ENCODE measurements at places on chromosomes 3 and 15.

GRCh38 chr15:63851431-63851830 lies 17.7 kb upstream of the HERC1 start:
- DNase-seq, result no peak

- DNase-seq, result no peak
Measured at GRCh38 chr3:17028363-17028762, 143.6 kb downstream of the PLCL2 start.

DNA sequence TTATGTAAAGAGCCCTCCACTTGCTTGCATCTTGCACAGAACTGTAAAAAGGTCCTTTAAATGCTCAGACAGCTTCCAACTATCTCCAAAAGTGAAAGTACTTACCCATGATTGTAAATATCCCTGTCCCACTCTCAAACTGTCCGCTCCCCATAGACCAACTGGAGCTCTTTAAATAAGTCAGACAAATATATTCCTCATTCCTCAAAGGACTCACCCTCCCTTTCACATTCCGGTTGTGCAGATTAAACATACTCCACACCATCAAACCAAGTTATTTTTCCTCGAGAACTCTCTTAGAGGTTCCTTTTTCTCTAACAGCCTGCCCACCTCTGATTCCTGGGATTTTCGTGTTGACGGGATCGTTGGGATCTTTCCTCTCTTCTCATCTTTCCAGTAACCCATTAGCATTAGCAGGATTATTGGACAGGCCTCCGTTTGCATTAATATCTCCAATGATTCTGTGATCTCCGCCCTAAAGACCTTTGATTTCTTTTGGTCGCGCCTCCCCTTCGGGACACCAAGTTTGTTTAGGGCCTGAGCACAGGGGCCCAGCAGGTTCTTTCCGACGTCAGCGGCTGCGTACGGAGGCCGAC lies 763 bp downstream of the GOLGB1 start:
- peak; percentile 27 for DNase-seq

DNA sequence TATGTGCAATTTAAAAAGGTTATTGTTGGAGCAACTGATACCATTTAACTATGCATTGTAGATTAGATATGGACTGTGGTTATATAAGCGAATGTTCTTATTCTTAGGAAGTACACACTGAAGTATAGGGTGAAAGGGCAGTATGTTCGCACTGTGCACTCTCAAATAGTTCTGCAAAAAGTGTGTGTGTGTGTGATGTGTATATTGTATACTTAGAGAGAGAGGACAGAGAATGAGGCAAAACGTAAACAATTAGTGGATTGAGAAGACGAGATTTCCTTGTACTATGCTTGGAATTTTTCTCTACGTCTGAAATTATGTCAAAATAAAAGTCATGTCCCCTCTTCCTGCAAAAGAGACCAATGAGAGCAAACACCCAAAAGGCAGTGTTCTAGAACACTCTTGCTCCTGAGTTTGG lies 30.4 kb downstream of the LSM3 start:
- no peak for DNase-seq

- no peak for DNase-seq
Measured at GRCh38 chr3:137963463-137963862, 46.5 kb upstream of the CLDN18 start.

DNA sequence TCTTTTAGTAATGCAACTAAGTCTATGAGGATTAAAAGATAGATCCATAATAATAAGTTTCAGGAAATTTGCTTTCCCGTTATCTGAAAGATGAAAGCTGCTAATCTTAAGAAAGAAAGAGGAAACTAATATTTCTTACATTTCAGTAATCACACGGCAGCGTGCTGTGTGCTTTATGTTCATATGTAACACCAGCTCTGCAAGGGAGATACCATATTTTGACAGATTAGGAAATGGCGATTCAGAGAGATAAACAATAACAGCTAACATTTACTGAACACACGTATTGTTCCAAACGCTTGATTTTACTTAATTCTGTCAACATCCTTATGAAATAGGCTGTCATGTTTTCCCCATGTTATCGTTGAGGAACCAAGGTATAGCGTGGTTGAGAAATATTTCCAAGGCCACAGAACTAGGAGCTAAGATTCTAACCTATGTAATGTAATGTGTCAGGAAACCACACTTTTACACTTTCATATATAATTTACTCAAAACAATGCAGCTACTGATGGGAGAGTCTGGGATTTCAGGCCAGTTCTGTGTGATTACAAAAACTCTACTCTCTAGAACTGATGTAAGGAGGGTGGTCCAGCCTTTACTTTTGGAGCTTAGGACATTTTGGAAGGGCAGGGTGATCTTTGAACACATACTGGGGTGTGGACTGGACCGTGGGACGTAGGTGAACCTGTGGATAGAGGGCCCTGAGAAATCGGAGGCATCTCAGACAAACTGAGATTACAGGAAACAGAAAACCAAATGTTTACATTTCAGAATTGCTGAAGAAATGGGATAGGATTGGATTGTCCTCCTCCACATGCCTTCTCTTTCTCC lies 100.6 kb downstream of the IL1RAP start:
- DNase-seq, result no peak

DNA sequence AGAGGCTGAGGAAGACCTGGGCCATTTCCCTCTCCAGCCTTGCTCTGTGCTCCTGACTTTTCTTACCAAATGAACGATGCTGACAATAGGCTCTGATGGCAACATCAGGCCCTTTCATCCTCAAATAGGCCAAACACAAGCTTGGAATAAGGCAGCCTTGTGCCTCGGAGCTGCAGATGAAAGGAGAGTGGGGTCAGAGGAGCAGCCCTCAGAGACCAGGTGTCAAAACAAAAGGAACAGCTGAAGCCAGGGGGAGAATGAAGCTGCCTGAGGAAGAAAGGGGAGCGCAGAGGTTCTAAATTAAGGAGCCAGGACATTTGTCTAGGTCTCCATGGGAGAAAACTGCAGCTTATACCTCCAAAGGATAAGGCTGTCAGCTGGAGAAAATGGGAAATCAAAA lies 5.1 kb downstream of the BFSP2 start:
- no peak for DNase-seq

DNA sequence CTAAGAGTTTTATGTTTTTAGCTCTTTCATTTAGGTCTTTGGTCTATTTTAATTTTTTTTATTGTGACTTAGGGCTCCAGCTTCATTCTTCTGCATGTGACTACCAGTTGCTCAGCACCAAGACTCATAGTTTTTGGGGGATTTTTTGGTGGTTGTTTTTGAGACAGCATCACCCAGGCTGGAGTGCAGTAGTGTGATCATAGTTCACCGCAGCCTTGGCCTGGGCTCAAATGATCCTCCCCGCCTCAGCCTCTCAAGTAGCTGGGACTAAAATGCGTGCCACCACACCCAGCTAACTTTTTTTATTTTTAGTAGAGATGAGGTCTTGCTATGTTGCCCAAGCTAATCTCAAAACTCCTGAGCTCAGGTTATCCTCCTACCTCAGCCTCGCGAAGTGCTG lies 19.4 kb downstream of the CDV3 start:
- no peak for DNase-seq

GRCh38 chr3:196837819-196838420 lies 29.8 kb upstream of the SENP5 start:
- DNase-seq, result peak; percentile 62

DNA sequence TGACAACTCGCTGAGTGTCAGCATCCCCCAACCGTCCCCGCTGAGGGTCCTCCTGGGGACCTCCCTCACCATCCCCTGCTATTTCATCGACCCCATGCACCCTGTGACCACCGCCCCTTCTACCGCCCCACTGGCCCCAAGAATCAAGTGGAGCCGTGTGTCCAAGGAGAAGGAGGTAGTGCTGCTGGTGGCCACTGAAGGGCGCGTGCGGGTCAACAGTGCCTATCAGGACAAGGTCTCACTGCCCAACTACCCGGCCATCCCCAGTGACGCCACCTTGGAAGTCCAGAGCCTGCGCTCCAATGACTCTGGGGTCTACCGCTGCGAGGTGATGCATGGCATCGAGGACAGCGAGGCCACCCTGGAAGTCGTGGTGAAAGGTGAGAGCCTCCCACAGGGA lies 35.4 kb downstream of the ACAN start:
- DNase-seq, result no peak

DNA sequence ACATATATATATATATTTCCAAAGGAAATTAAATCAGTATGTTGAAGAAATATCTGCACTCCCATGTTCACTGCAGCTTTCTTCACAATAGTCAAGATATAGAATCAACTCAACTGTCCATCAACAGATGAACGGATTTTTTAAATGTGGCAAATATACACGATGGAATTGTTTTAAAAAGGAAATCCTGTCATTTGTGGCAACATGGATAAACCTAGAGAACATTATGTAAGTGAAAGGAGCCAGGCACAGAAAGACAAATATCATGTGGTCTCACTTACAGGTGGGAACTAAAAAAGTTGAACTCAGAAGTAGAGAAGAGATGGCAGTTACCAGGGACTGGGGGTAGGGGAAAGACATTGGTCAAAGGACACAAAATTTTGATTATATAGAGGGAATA lies 253.7 kb downstream of the ULK4 start:
- no peak for DNase-seq

DNA sequence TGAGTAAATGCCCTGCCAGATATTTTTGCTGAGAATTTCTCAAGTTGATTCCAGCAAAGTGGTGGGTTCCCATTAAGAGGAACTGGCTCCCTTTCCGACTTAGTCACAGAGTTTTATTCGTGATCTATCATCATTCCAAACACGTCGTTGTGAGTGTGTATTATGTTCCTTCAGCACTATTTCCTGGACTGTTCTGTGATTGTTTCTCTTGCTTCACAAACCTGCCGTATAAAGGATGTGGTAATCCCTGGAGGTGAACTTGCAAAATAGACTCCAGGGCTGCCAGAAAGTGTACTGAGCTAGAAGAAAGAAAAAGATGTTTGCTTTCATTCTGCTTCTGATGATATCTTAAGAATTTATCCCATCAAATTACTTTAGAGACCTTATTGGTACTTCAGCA lies 14.5 kb upstream of the CAPN3 start:
- DNase-seq, result no peak

- DNase-seq, result no peak
Measured at GRCh38 chr15:94671858-94672532, 440.6 kb downstream of the MCTP2 start.

GRCh38 chr3:129576514-129577352 lies 29.7 kb downstream of the PLXND1 start:
- DNase-seq, result peak; percentile 8

- no peak for DNase-seq
Measured at GRCh38 chr15:79282371-79283251, at the start of gene ANKRD34C. Gene ANKRD34C, plus strand, starts transcription at chr15:79282722. Its CDS starts 10,563 bp downstream, at chr15:79293285.

DNA sequence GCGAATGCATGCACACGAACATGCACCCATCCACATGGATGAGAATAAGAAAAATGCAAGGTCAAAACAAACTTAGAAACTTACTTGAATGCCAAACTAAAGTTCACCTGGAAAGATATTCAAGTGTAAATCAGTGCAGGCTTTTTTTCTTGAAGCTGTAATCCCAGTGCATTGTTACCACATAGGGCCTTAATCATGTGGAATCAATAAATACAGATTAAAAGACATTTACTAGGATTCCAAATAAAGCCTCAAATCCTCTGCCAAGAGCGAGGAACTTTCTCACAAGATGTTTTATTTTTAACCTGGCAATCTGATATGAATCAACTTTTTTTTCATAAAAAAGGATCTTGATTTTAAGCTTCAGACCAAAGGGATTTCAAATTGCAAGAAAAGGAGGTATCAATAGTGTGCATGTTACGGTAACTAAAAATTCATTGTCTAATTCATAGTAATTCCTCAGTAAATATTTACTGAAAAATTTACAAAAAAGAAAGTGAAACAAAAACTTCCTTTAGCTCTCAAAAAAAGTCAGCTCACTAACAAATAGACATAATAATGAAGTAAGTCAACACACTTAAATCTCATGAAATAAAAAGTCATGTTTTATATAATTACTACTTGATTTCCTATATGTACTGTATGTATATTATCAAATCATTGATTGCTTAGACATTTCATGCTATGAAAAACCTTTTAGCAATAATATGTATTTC lies 978.6 kb downstream of the PLOD2 start:
- DNase-seq, result no peak

- DNase-seq, result no peak
Measured at GRCh38 chr3:10294030-10294586, 1.4 kb upstream of the GHRL start.
